Ureter (tissue), 1 donor: ENCODE measurements at places on chromosomes 3 and 15.

DNA sequence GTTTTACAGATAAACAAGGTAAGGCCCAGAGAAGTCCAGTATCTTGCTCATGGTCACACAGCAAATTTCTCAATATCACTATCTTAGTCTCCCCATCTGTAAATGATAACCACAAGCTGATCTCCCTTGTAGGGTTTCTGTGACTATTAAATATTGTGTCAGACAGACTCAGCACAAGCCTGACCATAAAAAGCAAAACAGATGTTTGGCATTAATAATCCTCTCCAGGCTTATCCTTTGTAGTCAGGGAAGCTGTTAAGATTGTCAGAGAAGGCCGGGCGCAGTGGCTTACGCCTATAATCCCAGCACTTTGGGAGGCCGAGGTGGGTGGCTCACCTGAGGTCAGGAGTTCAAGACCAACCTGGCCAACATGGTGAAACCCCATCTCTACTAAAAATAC lies 173.2 kb upstream of the PRICKLE2 start:
- DNase-seq: no peak

- DNase-seq: no peak
These were observed 140.0 kb downstream of the PDZRN3 start for GRCh38 chr3:73484656-73485248.

DNA sequence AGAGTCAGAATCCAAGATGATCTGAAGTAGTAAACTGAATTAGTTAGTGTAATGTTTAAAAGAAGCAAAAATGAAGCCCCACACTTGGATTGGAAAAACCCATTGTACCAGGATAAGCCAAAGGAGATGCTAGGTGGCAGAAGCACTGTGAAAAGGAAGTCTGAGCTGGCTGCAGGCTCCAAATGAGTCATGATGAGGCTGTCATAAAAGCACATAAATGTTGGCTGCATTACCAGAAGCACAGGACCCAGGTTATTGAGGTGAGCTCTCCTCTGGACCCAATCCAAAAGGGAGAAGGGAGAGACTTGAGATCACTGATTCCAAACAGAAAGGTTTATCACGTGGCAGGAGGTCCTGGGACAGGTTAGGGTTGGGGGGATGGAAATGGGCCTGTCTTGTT lies 3.2 kb upstream of the ACAN start:
- DNase-seq: no peak

GRCh38 chr3:172787746-172788145 lies 37.2 kb downstream of the ECT2 start:
- no peak for DNase-seq

DNA sequence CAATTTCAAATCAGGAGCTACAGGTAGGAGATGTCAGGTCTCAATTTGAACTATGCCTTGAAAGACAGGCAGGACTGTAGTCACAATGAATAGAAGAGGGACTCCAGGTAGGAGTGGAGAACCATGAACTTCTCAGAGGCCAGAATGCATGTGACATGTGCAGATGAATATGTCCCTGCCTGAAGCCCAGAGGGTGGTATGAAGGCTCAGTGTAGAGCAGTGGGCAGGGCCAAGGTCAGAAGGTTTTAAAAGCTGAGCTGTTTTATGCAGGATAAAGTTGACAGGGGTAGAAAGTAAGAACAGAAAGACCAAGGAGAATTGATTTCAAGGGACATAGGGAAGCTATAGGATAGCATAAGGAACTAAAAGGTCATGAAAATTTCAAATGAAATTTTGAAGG lies 30.8 kb downstream of the CLK3 start:
- no peak for DNase-seq

GRCh38 chr3:102079809-102080197 lies 230.5 kb downstream of the NFKBIZ start:
- no peak for DNase-seq

- DNase-seq: no peak
These were observed 5.2 kb upstream of the CD200R1 start for GRCh38 chr3:112980080-112980479.

DNA sequence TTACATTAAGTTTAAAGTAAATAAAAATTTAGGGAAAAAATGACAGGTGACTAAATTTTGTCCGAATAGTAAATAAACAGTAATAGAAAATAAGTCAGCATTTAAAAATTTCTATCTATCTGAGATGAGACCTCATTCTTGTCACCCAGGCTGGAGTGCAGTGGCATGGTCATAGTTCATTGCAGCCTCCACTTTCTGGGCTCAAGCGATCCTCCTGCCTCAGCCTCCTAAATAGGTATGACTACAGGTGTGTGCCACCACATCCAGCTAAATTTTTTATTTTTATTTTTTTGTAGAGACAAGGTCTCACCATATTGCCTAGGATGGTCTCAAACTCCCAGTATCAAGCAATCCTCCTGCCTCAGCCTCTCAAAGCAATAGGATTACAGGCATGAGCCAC lies 7.8 kb downstream of the KPNA4 start:
- DNase-seq: no peak
